ENCODE measurements at places on chromosomes 2 and 18.
A peak's percentile ranks its signal among the peaks of the same experiment; 100 is the strongest.

GRCh38 chr2:175560521-175561169 is 379.1 kb upstream of the ATP5MC3 start:
- DNase-seq, result no peak

GRCh38 chr2:224532441-224532840 is 52.7 kb downstream of the CUL3 start:
- no peak for DNase-seq

- no peak for DNase-seq
Measured at GRCh38 chr2:142892715-142893114, 15.3 kb downstream of the KYNU start.

GRCh38 chr2:57141269-57141668 is 905.3 kb upstream of the VRK2 start:
- no peak for DNase-seq

DNA sequence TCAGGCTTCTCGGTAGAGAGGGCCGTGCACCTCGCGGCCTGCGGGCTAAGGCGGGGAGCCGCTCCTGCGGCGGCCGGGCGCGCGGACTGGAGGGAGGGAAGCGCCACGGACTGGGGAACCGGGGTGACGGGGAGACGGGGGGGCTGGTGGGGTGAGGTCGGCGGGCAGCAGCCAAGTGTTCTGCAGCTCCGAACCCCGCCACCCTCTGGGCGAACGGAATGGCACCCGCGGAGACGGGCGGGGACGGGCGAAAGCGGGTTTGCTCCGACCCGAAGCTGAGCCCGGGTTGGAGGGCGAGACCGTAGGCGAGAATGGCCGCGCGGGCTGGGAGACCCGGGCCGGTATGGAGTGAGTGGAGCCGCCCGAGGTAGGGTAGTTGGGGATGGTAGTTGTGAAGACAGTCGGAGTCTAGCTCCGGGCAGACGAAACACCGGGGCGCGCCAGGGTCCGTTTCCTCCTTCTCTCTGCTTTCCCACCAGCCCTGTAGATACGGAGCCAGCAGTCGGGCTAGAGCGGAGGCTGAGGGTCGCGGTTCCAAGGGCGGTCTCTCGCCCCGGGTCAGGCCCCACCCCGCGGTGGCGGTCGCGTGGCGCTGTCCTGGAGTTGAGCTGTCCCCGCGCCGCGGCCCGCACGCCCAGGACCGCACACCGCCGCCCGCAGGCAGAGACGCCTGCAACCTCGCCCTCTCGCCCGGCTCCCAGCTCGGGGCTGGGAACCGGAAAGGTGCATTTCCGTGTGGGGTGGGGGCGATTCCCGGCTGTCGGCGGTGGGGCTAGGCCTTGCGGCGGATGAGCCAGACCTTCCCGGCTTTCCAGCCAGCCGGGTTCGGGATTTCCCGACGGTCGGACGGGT is 160.3 kb upstream of the SIX2 start:
- DNase-seq, result peak; percentile 64

DNA sequence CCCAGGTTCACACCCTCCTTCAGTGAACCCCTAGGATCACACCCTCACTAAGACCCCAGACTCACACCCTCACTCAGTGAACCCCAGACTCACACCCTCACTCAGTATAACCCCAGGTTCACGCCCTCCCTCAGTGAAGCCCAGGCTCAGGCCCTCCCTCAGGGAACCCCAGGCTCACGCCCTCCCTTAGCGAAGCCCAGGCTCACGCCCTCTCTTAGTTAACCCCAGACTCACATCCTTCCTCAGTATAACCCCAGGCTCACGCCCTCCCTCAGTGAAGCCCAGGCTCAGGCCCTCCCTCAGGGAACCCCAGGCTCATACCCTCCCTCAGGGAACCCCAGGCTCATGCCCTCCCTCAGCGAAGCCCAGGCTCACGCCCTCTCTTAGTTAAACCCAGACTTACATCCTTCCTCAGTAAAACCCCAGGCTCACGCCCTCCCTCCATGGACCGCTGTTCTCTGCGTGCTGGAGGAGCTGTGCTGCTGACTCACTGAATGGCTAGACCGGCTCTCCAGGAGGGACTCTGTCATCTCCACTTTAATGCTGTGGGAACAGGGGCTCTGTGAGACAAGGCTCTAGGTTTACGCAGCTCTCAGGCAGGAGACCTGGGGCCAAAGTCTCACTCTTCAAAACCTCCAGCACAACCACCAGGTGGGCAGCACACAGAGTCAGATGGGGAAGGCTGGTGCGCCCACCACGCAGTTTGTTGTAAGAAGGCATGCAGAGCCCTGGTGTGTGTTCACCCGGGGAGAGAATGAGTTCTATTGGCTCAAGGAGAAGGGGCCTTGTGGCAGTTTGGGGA is 506.9 kb upstream of the MYT1L start:
- DNase-seq, result no peak

DNA sequence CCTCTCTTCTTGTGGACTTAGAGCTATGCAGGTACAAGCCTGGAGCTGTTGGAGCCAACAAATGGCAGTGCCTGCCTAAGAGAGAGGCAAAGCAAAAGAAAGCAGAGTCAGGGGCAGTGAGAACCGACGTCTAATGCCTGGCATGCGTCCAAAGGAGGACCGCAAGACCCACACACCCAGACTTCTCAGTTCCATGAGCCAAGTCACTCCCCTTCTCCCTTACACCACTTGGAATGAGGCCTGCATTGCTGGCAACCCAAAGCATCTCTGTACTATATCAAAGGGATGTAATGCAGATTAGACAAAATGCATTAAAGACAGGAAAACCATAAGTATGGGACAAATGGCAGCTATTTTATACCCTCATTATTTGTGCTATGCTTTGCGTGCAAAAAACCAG is 49.9 kb upstream of the RNU4ATAC start:
- no peak for DNase-seq

DNA sequence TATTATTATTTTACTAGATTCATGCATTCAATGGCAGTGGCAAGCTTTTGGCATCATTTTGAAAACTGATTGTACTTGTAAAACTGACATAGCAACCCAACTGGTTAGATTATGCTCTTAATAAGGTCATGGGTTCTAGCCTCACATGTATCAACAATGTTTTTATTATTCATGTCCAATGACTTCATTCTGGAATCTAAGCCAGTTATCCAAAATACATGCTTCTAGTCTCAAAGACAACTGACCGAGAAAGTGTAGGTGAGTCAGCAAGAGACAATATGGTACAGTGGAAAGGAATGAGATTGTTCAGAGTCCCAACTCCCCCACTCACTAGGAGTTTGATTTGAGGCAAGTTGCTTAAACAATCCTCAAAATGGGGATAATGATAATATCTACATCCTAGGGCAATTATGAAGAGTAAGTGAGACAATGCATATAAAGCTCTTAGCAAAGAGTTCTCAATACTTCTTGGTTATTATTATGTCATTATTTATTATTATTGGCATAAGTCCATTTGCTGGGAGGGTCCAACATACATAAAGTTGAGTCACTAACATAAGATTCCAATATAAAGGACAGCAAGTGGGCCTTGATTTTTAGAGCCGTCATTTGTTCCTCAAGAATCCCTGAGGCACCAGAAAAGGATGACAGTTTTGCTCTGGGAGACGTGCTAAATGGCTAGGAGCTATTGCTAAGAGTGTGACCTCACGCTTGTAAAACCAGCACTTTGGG is 99.4 kb downstream of the NEB start:
- DNase-seq, result no peak

DNA sequence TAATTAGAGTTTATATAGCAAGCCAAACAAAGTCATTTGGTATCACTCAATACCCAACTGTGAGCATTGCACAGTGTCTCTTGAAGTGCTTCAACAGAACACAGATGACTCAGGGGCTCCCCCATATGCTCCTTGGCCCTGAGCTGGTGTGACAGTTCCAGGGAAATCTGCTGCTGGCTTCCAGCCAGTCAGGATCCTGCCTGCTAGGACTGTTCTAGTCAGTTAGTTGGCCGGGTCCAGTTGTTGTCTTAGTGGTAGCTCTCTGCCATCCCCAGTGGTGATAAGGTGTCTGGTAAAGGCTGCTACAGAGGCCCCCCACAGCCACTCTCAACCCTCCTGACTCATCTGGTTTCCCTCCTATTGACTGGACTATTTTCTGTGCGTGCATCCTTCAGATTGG is 100.3 kb downstream of the IRS1 start:
- no peak for DNase-seq

DNA sequence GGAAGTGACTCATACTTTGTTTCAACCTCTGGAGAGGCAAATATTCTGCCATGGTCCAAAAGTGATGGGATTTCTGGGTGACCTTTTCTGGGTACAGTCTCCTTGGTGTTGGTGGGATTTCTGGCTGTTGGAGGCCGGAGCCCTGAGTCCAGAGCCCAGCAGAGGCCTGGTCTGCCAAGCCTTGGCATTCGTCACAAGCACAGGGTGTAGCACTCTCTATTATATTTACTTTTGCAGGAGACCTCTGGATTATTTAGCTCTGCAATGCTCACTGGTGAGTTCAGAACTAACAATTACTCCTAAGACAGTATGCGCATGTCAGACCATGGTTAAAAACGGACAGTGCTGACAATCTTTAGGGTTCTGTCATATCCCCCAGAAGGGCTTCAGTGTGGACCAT is 201.6 kb upstream of the TWIST2 start:
- DNase-seq, result no peak

DNA sequence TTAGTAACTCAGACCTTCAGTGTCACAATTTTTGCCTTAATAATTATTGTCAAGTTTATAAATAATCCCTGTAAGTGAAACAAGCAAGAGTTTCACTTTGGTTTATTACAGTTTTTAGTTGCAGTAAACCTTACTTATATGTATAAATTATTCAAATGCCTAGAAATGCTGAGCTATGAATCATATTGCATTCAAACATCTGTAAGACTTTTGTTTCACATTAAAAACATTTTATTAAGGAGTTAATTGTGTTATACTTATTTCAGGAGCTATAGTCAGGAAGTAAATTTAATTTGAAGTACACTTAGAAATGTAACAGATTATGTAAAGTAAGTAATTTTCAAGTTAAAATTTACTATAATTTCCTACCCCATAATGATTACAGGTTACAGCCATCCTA is 3.9 kb upstream of the ETAA1 start:
- no peak for DNase-seq

DNA sequence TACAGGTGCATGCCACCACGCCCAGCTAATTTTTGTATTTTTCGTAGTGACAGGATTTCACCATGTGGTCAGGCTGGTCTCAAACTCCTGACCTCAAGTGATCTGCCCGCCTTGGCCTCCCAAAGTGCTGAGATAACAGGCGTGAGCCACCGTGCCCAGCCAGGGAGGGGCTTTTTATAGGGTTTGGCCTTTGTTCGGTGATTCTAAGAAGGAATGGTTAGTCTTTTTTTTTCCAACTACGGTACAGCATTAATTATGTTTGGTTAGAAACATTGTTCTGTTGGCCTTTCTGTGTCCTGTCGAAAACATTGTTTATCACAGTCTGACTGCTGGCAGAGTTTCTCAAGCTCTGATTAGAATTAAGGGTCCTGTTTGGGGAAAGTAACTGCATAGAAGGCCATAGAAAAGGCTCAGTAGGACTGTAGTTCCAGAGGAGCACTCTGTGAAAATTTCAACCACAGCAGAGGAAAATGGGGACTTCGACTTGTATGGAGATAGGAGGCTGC is 19.3 kb upstream of the SMCHD1 start:
- DNase-seq, result no peak

GRCh38 chr2:178536037-178536436 is 55.8 kb downstream of the PLEKHA3 start:
- DNase-seq, result no peak

DNA sequence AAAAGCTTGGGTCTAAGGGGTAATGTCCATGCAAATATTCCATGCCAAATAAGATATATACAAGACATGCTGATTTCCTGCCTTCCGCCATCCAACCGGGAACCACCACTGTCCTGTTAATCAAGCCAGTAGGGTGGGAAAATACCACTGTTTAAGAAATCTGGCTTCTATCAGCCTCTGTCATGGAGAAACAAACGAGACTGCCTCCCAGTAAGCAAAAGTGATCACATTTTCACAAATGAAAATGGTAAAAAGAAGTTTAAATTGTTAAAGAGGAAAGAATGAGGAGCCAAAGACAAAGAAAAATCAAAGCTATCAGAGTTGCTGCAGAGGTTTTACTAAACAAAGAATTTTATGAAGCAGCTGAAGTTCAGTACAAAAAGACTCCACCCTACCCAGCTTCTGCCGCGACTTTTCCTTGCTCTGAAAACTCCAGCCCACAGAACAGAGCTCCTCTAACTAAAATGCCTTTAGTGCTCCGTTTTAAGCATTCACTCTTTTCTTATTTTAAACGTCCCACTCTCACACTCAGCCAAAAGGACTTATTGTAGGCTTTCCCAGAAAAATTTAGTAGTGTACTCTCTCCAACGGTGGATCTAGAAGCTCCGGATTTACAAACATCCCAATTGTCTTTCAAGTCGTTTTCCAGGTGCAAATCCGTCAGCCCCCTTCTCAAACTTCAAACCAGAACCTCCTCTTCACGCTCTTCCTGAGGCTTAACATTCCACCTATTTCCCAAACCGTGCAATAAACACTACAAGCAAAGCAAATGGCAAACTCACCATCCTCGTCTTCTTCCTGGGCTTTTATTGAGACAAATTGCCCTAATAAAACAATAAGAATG is 613 bp downstream of the COL5A2 start:
- DNase-seq, result no peak

DNA sequence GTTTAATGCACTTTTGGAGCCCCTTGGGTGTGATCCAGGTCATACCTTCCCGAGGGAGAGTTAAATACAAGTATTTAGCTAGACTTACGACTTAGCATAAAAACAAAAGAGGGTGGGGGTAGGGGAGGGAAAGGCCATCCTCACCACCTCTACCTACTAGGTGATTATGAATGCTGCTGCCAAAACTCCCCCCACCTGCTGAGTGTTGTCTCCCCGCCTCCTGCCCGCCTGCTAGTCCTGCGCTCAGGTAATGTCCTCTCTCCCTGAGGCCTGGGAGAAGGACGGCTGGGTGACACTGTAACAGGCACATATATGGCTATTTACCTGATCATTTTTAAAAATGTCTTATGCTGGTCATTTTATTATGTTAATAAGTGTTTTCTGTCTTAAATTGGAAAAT is 3.0 kb upstream of the NCKAP5 start:
- DNase-seq, result peak; percentile 66

GRCh38 chr2:190920085-190920484 is 39.5 kb downstream of the GLS start:
- DNase-seq, result no peak

DNA sequence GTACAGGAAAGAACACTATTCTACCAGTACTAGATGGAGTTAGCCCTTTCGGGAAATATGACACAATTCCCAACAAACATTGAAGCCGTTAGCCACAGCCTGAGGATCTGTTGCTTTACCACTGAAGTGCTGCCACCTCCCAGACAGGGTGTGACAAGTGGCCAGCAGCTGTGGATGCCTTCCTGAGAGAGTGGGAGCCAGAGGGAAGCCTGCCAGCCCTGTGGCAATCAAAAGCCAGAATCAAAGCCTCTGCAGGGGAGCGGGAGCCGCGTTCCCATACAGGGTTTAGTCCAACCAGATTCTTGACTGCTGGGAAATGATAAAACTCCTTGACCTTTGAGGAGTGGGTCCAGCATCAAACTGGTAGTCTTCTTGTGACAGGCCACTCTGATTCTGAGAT is 38.0 kb downstream of the SLC4A1AP start:
- DNase-seq, result no peak

DNA sequence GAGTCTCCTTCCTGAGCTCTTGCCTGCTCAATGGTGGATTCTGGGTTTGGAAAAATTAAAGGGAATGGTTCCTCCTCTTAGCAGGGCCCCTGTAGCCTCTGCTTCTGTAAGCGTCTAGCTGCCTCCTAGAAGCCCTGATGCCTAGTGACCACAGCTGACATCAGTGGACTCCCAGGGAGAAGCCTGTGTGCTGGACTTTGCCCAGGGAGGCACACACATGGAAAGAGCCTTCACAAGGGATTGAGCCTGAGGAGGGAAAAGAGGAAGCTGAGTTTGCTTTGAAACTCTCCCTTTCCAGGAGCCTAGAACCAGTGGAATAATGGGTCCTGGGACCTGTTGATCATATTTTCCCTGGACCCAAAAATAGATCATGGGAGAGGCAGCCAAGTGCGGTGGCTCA is 1.4 kb upstream of the CFAP65 start:
- DNase-seq, result no peak
